ENCODE measurements at places on chromosomes 6 and 20.
A peak's percentile ranks its signal among the peaks of the same experiment; 100 is the strongest.

DNA sequence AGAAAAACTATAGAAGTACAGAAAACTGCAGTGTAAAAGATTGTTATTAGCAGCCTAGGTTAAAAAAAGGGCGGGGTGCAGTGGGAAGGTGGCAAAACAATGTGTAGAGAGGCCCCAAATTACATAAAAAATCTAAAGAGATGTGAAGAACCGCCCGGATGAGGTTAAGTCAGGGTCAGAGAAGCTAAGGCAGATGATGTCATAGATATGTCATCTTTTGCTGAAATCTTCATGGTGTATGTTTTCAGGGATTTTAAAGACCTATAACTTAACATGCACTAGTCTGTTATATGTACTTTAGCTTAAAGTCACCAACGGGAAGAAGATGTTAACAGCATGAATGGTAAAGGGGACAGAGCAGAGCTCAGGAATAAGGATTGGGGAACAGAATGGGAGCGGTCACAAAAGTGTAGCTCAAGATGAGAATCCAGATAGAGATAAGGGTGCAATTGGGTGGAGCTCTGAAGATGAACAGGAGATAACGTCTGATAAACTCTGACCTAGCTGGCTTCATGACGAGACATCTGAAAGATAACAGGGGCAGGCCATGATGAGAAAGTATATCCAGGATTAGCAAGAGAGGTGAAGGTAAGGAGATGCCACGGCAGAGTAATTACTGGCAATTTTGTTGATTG lies 83.4 kb downstream of the TFAP2A start:
- DNase-seq: no peak

DNA sequence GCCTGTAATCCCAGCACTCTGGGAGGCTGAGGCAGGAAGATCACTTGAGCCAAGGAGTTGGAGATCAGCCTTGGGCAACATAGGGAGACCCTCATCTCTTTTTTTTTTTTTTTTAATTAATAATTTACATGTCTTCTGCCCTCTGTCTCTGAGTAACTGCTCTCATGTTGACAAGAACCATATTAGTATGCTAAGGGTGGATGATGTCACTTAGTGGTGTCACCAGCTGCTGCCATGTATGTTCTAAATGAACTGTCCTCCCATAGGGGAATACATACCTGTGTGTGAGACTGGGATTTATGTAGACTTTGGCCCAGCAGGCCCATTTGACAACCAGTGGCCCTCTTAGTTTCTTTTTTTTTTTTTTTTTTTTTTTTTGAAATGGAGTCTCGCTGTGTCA lies 65.6 kb downstream of the SCAND1 start:
- DNase-seq: no peak

DNA sequence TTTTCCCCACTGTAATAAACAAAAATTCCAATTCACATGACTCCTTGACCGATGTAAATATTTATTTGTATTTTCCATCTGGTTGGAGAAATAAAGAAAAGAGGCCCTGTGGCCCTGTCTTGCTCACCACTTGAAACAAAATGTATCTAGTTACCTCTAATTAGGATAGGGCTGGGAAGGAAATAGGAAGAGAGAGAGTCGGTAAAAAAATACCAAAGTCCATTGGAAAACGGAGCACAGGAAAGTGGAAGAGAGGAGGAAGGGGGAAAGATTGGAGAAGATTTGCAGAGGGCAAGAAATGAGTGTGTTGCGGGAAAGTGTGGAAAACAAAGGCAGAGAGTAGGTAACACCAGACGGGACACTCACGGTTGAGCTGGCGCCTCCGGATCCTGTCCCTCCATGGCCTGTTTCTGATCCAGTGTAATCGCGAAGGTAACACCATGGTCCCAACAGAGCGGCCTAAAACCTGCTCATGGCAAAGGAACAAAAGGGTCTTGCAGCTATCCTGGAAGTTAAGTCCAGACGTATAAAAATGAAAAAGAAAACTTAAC lies 105.8 kb upstream of the RIPOR2 start:
- DNase-seq: no peak

DNA sequence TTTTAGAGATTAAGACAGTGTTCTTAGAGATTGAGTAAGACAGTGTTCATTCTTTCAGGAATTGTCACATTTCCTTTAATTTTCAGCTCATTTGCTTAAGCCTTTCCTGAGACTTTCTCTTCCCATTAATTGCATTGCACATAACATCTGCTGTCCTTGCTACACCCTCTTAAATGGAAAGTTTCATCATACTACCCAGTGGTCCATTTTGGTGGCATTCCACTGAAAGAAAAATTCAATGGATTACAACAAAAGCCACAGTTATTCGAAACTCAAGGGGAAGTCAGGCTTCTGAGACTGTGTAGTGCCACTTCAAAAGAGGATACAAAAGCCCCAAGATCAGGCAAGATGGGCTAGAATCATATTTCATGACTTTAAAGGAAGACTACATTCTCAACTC lies 64.0 kb downstream of the RSPO3 start:
- DNase-seq: peak; percentile 60

DNA sequence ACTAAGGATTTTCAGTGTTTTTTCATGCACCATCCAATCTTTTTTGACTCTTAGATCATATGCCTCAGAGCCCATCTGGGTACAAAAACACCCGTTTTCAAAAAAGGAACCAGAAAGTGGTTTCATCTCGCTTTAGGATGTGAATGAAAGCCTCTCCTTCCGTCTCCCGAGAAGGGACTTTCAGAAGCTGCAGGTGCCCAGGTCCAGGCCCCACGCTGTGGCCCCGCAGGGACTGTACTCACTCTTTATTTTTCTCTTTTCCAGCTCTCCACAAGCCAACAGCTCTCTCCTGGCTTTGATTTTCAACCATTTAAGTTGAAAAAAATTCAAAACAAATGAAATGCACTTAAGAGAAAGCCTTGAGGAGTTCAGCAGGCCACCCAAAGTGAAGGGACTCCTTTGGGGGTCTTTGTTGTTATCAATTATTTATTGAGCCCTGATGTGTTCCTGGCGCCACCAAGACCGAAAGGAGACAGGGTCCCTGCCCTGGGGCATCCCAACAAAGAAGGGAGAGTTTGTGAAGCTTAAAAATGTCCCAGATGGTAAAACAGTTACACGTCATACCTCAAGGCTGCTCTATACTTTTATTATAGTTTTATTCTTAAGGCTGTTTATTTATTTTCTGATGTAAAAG lies 467.3 kb downstream of the PREX1 start:
- DNase-seq: no peak

- DNase-seq: no peak
Observed at GRCh38 chr20:3812975-3813847, 7.1 kb upstream of the AP5S1 start.

GRCh38 chr6:73030791-73031782 lies 194.2 kb downstream of the KHDC1L start:
- no peak for DNase-seq

GRCh38 chr6:137323860-137324259 lies 104.7 kb upstream of the IFNGR1 start:
- no peak for DNase-seq

DNA sequence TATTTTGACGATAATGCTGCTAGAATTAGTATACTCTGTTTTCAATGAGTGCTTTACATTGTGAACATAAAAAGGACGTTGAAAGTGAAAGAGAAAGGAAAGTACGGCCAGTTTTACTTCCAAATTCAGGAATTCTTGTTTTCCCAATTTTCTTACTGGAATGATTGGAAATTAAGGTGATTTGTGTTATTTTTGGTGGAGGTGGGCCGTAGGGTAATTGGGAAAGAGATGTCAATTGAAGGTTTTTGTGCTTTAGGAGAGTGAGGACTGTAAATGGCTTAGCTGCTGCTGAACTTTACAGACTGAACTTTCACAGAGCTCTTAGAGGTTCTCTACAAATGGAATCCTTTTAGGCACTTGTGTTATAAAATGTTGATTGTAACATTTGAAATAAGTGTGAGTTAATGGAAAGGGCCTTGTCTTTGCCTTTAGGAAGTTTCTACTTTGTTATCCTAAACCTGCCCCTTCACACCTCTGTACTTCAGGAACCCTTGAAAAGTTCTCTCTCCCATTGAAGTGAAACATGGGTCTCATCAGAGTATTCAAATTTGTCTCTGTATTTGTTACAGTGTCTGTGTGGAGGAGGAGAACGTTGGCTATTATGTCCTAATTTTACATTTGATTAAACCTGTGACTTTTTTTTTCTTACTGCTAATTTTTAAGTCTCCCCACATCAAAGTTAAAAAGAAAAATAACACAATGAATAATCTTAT lies 256.4 kb downstream of the ARID1B start:
- no peak for DNase-seq

Measured in AG09319 (cell line).